ENCODE measurements at places on chromosomes 4 and X.

GRCh38 chr4:8090312-8090711, 68.3 kb downstream of the ABLIM2 start:
- DNase-seq: no peak

DNA sequence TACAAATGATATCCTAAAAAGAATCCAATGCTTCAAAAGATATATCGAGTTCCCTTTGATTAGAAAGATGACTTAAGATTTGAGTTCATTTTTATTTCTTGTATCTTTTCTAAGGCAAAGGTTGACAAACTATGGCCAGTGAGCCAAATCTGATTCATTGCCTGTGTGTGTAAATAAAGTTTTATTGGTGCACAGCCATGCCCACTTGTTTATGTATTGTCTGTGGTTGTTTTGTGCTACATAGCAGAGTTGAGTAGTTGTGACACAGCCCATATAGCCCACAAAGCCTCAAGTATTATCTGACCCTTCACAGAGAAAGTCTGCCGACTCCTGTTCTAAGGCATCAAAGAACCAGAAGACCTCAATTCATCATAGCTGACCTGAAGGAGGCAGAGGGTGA, 32.2 kb upstream of the EIF1AX start:
- DNase-seq: no peak

DNA sequence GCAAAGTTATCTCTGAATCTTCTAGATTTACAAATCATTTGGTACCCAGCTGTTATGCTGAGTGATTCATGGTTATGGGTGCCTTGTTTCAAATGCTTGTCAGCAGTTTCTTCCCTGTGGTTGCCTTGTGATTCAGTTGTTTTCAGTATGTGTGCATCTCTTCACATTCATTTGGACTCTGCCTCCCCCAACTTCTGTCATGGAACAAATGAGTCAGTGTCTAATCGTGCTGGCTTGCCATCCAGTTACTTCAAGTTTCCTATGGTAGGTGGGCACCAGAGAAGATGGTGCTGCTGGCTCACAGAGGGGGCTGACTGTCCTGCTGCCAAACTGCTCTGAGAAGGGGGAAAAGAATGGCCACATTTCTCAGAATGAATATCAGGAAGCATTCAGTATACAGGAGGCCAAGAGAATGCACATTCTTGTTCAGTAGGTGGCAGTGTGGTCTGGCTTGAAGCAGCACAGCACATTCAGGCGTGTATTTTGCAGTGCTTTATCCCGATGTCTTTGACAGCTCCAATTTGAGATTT, 260.9 kb downstream of the GLUD2 start:
- no peak for DNase-seq

GRCh38 chr4:184432127-184432922, 42.0 kb downstream of the IRF2 start:
- DNase-seq: no peak

- DNase-seq: no peak
Observed at GRCh38 chr4:166981847-166982246, 252.4 kb downstream of the SPOCK3 start.

DNA sequence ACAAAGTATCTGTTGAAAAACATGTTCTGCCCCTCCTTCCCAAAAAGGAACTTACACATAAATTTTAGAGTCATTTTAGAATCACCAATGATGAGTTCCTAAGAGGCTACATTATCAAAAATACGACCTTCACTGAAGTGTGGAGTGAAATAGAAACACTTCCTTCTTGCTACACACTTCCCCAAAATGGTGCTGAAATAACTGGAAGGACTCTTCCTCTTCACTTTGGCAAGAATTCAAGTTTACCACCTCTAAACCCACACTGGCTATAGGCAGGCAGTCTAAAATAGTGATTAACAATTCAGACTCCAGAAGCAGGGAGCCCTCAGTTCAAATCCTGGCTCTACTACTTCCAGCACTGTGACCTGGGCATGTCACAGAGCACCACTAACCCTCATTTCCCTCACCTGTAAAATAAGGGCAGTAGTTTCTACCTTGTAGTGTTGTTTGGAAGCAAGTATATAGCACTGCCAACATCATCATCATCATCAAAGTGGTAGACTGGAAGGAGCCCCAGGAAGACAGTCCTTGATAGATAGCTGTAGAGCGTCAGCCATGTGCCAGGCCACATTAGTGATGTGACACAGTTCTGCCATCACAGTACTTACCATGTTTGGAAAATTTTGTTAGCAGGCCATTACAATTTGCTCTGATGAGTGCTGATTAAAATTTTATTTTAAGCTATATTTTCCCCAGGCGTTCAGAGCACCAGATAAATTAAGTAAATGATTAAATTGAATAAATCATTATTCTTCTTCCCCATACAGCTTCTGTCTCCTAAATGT, 103.3 kb downstream of the PARM1 start:
- no peak for DNase-seq

DNA sequence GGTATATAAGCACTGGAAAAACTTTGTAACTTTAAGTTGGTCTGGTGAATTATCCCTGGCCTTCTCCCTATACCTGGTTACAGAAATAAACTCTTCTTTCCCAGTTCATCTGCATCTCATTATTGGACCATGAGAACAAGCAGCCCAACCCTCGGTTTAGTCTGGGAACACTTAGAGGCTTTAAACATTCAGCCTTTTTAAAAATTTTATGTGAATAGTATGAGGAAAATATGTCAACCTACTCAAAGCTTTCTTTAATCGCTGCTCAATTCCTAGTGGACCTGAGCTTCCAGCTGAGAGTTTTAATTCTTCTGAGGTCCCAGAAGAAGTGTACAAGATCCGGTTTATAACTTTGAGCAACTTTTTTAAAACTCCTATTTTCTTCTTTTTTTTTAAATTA, 358.6 kb upstream of the NOCT start:
- no peak for DNase-seq
